ENCODE measurements at places on chromosomes 1 and 21.

DNA sequence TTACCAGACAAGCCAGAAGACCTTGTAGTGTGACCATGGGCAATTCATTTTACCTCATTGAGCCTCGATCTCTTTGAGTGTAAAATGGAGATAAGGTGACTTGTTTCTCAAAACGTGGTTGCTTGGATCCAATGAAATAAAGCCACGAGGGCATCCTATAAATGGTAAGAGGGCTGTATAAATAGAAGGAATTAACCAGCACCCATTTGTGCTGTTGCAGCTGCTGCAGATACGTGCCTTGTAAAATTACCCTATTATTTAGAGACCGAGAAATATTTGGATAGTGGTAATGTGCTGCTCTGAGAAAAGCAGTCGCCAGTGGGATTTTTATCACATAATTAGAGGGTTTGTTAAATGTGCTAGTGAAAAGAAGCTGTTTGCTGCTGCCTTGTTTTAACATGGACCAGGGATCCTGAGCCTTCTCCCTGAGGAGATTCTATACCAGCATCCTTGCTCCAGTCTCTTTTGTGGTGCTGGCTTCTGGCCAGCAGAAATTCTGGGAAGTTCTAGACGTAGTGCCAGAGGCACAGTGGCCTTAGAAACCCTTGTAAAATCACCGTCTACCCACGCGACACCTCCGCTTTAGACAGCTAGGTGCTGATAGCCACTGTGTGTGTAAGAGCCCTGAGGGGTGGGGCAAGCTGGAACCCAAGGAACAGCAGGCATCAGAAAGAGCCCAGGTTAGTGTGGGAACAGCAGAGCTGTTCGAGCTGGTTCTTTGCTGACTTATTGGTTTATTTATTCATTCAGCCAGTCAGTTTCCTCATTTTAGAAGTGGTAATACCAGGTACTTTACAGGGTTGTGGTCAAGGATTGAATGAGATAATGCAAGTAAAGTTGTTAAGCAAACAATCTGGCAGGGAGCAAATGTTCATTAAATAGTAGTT lies 137.5 kb downstream of the NOS1AP start:
- no peak for DNase-seq

- peak; percentile 62 for DNase-seq
Observed at GRCh38 chr1:228372183-228373003, 34.2 kb downstream of the TRIM11 start.

GRCh38 chr1:186854102-186854501 lies 25.4 kb downstream of the PLA2G4A start:
- DNase-seq, result no peak

GRCh38 chr21:28991861-28992525 lies 684 bp downstream of the LTN1 start:
- DNase-seq, result no peak

- no peak for DNase-seq
Observed at GRCh38 chr1:12148160-12148957, 18.4 kb upstream of the TNFRSF1B start.

GRCh38 chr1:87151500-87152421 lies 176.9 kb upstream of the LMO4 start:
- peak; percentile 84 for DNase-seq

DNA sequence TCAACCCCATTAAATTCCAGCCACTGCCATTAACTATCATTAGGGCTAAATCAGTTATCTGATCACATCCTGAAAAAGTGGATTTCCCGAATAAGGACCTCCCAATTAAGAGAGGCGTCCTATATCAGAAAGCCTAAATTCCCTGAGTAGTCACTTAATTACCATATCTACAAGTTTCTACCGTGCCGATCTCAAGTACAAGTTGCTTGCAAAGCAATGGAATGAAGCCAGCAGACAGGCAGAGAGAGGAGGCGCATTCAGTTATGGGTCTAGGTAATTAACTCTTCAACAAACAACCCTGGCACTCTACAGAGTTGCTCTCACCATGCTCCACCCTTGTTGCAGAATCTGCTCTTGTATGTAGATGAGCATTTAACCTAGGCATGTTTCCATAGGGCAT lies 494.6 kb upstream of the RUNX1 start:
- DNase-seq, result no peak

GRCh38 chr1:67682659-67683197 lies 2.3 kb upstream of the GADD45A start:
- no peak for DNase-seq
